Fibroblast of gingiva (primary cell): ENCODE measurements at places on chromosomes 13 and 19.

GRCh38 chr13:51032831-51033230 lies 78.2 kb downstream of the C13orf42 start:
- no peak for DNase-seq

- no peak for DNase-seq
These were observed 68.5 kb upstream of the GPR183 start for GRCh38 chr13:99375738-99376080.

- DNase-seq, result no peak
These were observed 9.0 kb upstream of the DMWD start for GRCh38 chr19:45801603-45802175.

GRCh38 chr13:99617474-99618255 lies 116.4 kb downstream of the TM9SF2 start:
- DNase-seq, result peak; percentile 63

DNA sequence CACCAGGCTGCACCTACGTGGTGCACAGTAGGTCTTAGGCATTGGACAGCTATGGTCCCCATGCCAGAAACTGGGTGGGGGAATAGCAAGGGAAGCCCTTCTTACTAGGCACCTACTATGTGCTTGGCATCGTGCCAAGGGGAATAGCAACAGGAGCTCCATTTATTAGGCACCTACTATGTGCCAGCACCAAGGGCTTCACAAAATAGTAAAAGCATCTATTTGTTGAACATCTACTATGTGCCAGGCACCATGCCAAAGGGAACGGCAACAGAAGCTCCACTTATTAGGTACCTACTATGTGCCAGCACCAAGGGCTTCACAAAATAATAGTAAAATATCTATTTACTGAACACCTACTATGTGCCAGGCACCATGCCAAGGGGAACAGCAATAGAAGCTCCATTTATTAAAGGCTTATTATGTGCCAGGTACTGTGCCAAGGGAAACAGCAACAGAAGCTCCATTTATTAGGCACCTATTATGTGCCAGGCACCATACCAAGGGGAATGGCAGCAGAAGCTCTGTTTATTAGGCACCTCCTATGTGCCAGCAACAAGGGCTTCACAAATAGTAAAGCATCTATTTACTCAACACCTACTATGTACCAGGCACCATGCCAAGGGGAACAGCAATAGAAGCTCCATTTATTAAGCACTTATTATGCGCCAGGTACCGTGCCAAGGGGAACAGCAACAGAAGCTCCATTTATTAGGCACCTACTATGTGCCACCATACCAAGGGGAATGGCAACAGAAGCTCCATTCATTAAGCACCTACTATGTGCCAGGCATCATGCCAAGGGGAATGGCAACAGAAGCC lies 108.5 kb downstream of the PTPRS start:
- DNase-seq, result no peak

DNA sequence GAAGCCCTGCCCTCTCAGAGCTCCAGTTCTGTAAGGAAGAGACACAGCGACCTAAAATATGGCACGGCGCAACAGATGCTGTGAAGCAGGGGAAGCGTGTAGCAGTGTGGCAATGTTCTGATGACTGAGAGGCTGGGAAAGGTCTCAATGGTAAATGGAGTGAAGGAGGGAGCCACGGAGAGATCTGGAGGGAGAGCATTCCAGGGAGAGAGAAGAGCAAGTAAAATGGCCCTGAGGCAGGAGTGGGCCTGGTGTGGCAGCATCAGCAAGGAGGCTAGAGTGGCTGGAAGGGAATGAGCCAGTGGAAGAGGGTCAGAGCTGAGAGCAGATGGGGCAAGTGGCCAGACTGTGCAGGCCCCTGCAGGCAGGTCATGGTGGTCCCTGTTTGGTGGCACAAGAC lies 16.4 kb downstream of the RCN3 start:
- no peak for DNase-seq

GRCh38 chr19:30651691-30652090 lies 279.5 kb downstream of the ZNF536 start:
- no peak for DNase-seq

- no peak for DNase-seq
These were observed 354.4 kb upstream of the ARGLU1 start for GRCh38 chr13:106922384-106922783.

- no peak for DNase-seq
These were observed 35.2 kb downstream of the ERICH4 start for GRCh38 chr19:41478171-41478570.

- DNase-seq, result no peak
These were observed 1.1 kb upstream of the FARP1 start for GRCh38 chr13:98141509-98142379.

GRCh38 chr13:38641164-38641948 lies 45.5 kb upstream of the FREM2 start:
- DNase-seq, result no peak

DNA sequence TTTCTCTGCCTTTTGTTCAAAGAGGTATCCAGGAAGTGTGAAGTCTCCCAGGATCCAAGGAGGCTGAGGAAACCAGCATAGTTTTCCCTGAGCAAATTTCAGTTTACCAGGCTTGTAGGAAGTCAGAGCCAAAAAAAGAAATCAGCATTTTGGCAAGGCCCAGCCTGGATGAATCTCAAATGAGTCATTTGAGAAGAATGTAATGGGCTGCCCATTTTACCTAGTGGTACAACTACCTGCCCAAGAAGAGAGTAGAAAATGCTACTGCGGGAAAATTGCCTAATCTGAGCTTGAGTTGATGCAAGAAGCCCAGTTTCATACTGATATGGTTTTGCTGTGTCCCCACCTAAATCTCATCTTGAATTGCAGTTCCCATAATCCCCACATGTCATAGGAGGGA lies 284.1 kb upstream of the ZNF507 start:
- no peak for DNase-seq

GRCh38 chr19:45809643-45810159 lies 5.4 kb downstream of the RSPH6A start:
- peak; percentile 73 for DNase-seq

- no peak for DNase-seq
These were observed 387.3 kb downstream of the PCDH17 start for GRCh38 chr13:58018865-58019264.

DNA sequence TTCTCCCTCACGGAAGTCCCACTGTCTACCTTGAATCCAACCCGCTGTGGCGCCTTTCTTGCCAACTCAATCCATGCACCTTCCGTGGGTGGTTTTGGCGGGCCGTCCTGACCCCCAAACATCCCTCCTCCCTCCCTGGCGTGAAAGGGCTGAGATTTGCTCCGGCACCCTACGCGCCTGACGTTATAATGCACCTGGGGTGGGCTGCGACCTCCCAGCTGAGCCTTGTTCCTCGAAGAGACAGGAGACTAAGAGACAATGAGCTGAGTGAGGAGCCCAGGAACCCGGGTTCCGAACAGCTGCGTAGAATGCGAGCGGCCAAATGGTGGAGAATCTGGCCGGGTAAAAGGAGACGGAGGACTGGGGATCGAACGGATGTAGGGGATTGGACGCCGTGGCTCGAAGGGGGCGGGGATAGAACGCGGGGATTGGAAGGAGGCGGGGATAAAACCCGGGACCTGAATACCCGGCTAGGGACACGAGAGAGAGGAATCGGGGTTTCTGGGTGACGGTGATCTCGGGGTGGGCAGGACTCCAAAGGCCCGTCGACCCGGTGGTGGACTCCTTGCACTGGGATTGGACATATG lies at the start of gene CPT1C:
Gene CPT1C (plus strand): TSS at position 461 of the 587 bp plus-strand sequence. CDS start 1,137 bp downstream, outside the sequence.
- DNase-seq, result peak; percentile 63

DNA sequence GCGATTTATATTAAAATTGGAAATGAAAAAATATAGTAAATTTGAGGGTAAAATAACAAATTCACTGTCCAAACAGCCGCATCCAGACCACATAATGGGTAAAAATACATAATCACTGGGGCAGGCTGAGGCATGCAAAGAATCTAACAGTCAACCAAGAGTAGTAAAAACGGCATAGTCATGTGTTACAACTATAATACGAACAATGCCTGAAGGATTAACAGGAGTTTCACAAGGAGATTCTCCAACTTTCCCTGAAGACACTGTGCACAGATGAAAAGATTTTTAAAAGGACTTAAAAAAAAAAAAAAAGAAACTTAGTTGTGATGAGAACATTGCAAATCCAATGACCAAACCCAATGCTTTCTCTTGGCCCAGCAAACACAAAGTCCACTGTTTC lies 20.4 kb upstream of the ATXN8OS start:
- DNase-seq, result no peak

GRCh38 chr19:14248578-14249011 lies 42.6 kb upstream of the ADGRL1 start:
- DNase-seq, result no peak

GRCh38 chr13:99495466-99496183 lies 5.6 kb upstream of the TM9SF2 start:
- no peak for DNase-seq

DNA sequence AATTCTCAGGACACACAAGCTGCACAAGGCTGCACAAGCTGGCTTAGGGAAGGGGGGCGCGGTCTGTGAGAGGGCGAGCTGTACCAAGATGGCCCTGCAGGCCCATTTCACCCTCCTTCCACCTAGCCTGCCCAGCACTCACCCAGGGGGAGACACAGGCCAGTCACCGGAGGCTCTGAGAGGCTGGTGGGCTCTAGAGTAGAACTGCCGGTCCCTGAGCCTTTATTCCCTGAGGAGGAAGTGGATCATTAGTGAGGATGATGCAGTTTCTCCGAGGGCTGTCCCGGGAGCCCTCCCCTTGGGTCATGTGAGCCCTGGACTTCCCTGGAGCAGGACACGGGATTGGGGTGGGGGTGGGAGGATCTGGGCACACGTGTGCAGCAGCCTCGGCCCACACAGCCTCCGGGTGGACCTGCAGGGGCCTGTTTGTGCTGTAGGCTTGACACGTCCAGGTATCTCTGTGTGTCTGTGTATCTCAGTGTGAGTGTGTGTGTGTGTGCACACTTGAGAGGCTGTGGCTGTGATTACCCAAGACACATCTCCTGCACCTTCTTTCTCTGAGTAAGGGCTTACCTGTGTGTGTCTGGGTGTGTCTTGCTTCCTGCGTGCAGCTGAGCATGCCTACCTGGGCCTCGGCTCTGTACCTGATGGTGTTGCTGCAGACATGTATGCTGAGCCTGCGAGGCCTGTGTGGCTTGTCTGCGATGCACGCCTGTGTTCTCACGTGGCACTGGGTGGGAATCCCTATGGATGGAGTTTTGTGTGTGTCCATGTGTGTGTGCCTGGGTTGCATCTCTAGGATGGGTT lies at the start of gene ACP5:
Gene ACP5 (minus strand): TSS at position 195 of the 807 bp plus-strand sequence. CDS start 328 bp downstream, outside the sequence.
- no peak for DNase-seq

GRCh38 chr19:55443824-55444480 lies 852 bp upstream of the SHISA7 start:
- no peak for DNase-seq

GRCh38 chr13:89900104-89900765 lies 1447.3 kb upstream of the MIR17HG start:
- no peak for DNase-seq

GRCh38 chr13:34038541-34039068 lies 220.7 kb downstream of the RFC3 start:
- no peak for DNase-seq

- no peak for DNase-seq
These were observed 1.1 kb downstream of the ATG4D start for GRCh38 chr19:10544753-10545251.

DNA sequence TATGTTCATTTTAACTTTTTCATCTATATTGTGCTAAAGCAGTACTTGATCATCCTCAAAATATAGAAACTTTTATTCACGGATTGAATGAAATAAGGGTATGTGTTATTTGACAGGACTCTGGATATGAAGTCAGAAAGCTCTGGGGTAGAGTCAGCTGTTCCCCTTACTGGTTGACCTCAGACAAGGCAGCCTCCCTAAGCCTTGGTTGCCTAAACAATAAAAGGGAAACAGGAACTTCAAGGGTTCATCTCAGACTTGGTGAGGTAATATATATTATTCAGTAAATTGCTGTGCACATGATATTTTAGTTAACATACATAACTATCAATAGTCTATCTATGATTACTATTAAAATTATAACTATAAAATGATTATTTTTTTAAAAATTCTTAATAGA lies 13.6 kb downstream of the POLR1D start:
- DNase-seq, result no peak

GRCh38 chr19:15714638-15715037 lies 13.2 kb upstream of the OR10H2 start:
- DNase-seq, result no peak

- peak; percentile 47 for DNase-seq
These were observed 57.5 kb downstream of the CPAMD8 start for GRCh38 chr19:16969135-16969534.

DNA sequence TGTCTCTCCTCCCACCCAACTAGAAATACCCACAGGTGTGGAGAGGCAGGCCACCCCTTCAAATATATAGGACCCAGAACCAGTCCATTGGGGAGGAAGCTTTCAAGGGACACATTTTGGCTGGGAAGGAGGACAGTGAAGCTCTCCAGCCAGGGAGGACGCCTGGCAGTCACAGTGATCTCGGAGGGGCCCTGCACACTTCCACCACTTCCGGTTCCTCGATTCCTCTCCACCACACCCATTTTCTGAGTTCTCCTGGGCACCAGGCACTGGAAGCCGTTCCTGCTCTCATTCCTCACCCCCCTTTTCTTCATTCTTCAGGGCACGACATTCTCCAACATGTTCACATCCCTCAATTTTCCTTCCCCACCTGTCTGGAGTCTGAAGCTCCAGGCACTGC lies 30.4 kb upstream of the CEACAM21 start:
- DNase-seq, result no peak

- no peak for DNase-seq
These were observed 2.4 kb upstream of the SIX5 start for GRCh38 chr19:45771311-45771933.

- no peak for DNase-seq
These were observed 53.8 kb downstream of the KCTD12 start for GRCh38 chr13:76832258-76832988.

- DNase-seq, result peak; percentile 13
These were observed 753.9 kb downstream of the OLFM4 start for GRCh38 chr13:53782488-53782961.

- no peak for DNase-seq
These were observed 142.8 kb downstream of the KLF5 start for GRCh38 chr13:73201626-73202025.

- no peak for DNase-seq
These were observed 10.3 kb downstream of the CYP2B6 start for GRCh38 chr19:41001243-41001971.

DNA sequence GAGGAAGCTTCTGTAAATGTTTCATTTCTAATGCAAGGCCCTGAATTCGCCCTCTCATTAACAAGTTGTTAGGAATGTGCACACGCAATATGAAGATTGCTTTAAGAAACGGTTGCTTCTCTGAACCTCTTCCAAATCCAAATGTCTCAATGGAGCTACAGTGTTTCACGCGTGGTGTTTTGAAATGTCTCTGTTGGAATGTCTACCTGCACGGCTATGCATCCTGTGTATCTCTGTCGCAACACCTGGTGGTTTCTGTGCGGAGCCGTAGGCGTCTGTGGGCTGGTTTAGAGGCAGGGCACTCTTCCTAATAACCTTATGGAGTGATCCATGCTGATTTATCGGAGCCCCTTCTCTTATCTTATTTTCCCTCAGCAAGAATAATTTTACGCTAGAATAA lies 1584.2 kb upstream of the SLC10A2 start:
- DNase-seq, result no peak

DNA sequence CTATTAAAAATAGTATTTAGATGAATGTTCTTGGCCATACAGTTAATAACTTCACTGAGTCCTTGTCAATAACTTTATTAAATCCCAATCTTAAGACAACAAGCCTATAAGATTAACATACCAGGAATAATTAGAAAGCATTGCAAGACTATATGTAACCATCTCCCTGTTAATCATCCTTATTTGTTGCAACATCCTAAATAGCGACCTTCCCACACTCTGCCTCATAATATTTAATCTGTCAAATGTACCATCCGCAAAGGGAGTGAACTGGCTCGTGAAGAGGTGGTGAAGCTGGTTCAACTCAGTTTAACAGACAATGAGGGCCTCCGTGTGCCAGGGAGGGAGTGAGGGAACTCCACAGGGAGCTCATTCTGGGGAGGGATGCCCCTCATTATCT lies 33.9 kb downstream of the KL start:
- DNase-seq, result no peak
